SJSA1 (cell line): ENCODE measurements at places on chromosomes 11 and 22. TPM values are rescaled to one million over a fixed set of nuclear protein-coding genes. Genes with fewer than 3 reads are reported as not detected.

The OR51E2 gene
- 0.09 and 0.21 TPM in 2 replicates for total RNA-seq

The CD3E gene
- not detected in 2 replicates for total RNA-seq

The TP53AIP1 gene
- not detected in 2 replicates for total RNA-seq

The CNGA4 gene
- not detected in 2 replicates for total RNA-seq

The FAM180B gene
- not detected in 2 replicates for total RNA-seq

The LMO1 gene
- total RNA-seq, result not detected in 2 replicates

The CALCA gene
- not detected in 2 replicates for total RNA-seq

The C11orf65 gene
- 3.4 TPM in 1 of 2 replicates, not detected in the other for total RNA-seq

- no peak for DNase-seq
Observed at GRCh38 chr22:29096736-29097669, 24.2 kb downstream of the KREMEN1 start.

DNA sequence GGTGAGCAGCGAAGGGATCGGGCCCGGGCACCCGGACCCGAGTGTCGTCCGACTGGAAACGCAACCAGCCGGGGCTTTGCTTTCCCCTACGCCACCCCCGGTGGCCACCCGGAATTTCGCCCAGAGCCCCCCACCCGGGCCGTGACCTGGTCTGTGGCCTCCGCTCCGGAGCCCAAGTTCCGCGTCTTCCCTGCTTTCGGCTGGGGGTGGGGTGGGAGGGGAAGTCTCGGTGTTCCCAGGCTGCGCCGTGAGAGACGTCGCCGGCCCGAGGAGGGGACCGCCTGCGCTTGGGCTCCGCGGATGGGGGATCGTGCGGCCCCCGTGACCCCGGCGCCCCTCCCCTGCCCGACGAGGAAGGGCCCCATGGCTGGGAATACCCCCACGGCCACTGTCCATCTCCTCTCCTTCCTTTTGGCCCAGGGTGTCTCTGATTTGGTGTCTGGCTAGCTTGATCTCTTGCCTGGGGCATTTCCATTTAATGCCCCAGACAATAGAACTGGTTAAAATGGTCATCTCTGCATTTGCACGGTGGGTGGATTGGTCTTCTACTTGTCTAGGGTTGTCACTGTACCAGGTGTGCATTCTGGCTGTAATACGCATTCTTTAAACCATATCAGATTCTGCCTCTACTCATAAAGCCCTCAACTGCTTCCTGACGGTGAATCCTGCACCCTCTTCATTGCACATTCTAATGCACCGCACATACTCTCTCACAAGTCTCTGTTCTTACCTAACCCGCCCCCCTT, 789 bp downstream of the SIK2 start:
- DNase-seq, result peak; percentile 10

DNA sequence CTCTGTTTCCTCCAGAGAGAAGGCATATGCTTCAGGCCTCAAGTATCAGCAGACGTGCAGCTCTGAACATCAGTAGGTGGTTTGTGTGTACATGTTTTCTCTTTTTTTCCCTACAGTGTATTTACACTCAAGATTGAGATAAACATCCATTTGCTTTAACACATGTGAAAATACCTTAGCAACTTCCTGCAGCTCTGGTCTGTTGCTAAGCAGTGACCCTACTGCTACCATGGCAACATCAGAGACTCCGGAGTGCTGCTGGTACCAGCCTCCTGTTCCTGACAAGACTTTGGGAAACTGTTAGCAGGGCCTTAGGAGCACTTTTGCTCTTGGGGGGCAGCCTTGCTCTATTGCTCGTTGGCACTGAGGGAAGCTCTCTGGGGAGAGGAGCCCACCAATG, 221.2 kb upstream of the PLET1 start:
- DNase-seq, result no peak

DNA sequence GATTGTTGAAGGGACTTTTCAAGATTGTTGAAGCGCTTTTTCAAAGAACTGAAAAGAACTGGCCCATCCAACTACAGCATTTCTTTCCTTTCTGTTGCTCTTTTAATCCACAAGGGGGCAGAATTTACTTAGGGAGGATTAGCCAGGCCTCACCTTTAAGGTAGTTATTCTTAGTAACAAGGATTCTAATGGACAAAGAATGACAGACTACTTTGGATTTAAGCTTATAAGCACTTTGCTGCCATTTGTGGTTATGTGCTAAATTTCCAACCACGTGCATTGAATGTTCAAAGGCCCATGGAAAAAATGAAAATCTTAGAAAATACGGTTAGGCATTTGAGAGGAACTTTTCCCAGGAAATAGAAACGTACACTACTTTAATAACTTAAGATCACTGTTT, 49.5 kb upstream of the HSPA8 start:
- DNase-seq, result peak; percentile 37

- DNase-seq, result peak; percentile 54
Observed at GRCh38 chr22:41919357-41920224, 4.7 kb upstream of the SHISA8 start.

DNA sequence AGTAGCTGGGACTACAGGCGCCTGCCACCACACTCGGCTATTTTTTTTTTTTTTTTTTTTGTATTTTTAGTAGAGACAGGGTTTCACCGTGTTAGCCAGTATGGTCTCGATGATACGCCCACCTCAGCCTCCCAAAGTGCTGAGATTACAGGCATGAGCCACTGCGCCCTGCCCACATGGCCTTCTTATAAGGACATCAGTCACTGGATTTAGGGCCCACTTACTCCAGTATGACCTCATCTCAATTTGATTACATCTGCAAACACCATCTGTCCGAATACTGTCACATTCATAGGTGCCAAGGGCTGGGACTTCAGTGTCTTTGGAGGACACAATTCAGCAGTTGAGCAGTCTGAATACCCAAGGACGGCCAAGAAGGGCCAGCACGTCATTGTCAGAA, 8.2 kb upstream of the PRR5 start:
- DNase-seq, result no peak

- no peak for DNase-seq
Observed at GRCh38 chr11:20080032-20080685, 80.1 kb downstream of the DBX1 start.

- no peak for DNase-seq
Observed at GRCh38 chr11:46247090-46247489, 30.4 kb upstream of the CREB3L1 start.

- no peak for DNase-seq
Observed at GRCh38 chr11:67118181-67118766, 789 bp upstream of the KDM2A start.
